Right cardiac atrium (tissue), 5 donors: ENCODE measurements at places on chromosomes 1 and 21. TPM values are rescaled to one million over a fixed set of nuclear protein-coding genes. Genes with fewer than 3 reads are reported as not detected.

The OR2T2 gene
- total RNA-seq: not detected

The PEAR1 gene
- 6.6 TPM for total RNA-seq

The PADI3 gene
- not detected for total RNA-seq

The DNALI1 gene
- total RNA-seq: 8.2 TPM

The TEX38 gene
- total RNA-seq: not detected

The CCDC190 gene
- 0.25 TPM for total RNA-seq

The RRP1 gene
- 12.9 TPM for total RNA-seq

The S100A1 gene
- total RNA-seq: 1,764 TPM

The KRTAP12-4 gene
- not detected for total RNA-seq

The TCHHL1 gene
- total RNA-seq: not detected

The CD5L gene
- 0.42 TPM for total RNA-seq

The TMEM82 gene
- total RNA-seq: not detected
